Smooth muscle cell of the umbilical artery (primary cell): ENCODE measurements at places on chromosomes 16 and 17. TPM values are rescaled to one million over a fixed set of nuclear protein-coding genes. Genes with fewer than 3 reads are reported as not detected.

The GP1BA gene
- total RNA-seq, result not detected in 2 replicates

The AOC3 gene
- 0.14 and 0.30 TPM in 2 replicates for total RNA-seq

The HOXB6 gene
- total RNA-seq, result 4.8 and 5.3 TPM in 2 replicates

The PLCG2 gene
- 0.30 and 1.8 TPM in 2 replicates for total RNA-seq

The OR1F1 gene
- total RNA-seq, result not detected in 2 replicates

The MYH10 gene
- 166 and 185 TPM in 2 replicates for total RNA-seq

The MYH1 gene
- total RNA-seq, result under 0.01 and 0.09 TPM in 2 replicates

The MYOCD gene
- 5.2 and 32.7 TPM in 2 replicates for total RNA-seq

The CCL14 gene
- not detected in 2 replicates for total RNA-seq

The FUS gene
- 45.7 and 65.8 TPM in 2 replicates for total RNA-seq

The OR3A3 gene
- total RNA-seq, result not detected in 2 replicates

The TMEM95 gene
- not detected in 2 replicates for total RNA-seq

The MYL4 gene
- 0.23 TPM in 1 of 2 replicates, not detected in the other for total RNA-seq

The PVALEF gene
- not detected in 2 replicates for total RNA-seq

The PRKCB gene
- total RNA-seq, result under 0.01 and 0.30 TPM in 2 replicates

The NOTUM gene
- 0.14 TPM in 1 of 2 replicates, not detected in the other for total RNA-seq

The GAS7 gene
- 2.8 and 16.0 TPM in 2 replicates for total RNA-seq

The PRR35 gene
- not detected in 2 replicates for total RNA-seq

The TRPV3 gene
- total RNA-seq, result 0.65 and 1.2 TPM in 2 replicates

The BCO1 gene
- not detected in 2 replicates for total RNA-seq

The KRT28 gene
- not detected in 2 replicates for total RNA-seq

The DNAH3 gene
- total RNA-seq, result 0.05 TPM in 1 of 2 replicates, not detected in the other

The MYADML2 gene
- total RNA-seq, result under 0.01 TPM in 1 of 2 replicates, not detected in the other

The MRPL10 gene
- total RNA-seq, result 10.4 and 19.5 TPM in 2 replicates

The NHERF2 gene
- total RNA-seq, result 19.0 and 24.5 TPM in 2 replicates

The TAF1C gene
- 15.7 and 19.0 TPM in 2 replicates for total RNA-seq

The ENPP7 gene
- not detected in 2 replicates for total RNA-seq

The FN3K gene
- 5.9 and 10.4 TPM in 2 replicates for total RNA-seq

The C16orf54 gene
- not detected in 2 replicates for total RNA-seq

The NPIPA2 gene
- 0.59 TPM in 1 of 2 replicates, not detected in the other for total RNA-seq

The FOXO3B gene
- total RNA-seq, result 3.6 and 5.5 TPM in 2 replicates

The ALDOA gene
- total RNA-seq, result 559 and 1,105 TPM in 2 replicates

The LGALS9B gene
- total RNA-seq, result not detected in 2 replicates

The USP43 gene
- total RNA-seq, result under 0.01 TPM in 1 of 2 replicates, not detected in the other

The HASPIN gene
- total RNA-seq, result 1.2 and 4.1 TPM in 2 replicates
